ENCODE measurements at places on chromosomes 12 and 14.
A peak's percentile ranks its signal among the peaks of the same experiment; 100 is the strongest.

DNA sequence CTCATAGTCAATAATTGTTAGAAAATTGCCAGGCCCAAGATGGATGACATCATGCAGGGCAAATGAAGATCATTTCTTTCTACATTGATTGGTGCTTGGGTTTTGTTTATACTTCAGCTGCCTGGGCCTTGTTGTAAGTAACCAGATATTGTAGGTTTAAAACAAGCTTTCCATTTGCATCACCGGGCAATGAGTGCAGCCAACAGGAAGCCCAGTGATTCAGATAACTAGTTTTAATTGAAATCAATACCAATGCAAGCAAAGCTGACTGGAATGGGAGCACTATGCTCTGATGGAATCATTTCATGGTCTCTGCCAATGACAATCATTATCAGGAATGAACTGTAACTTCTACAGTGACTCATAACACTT, 279.3 kb downstream of the DUSP6 start:
- peak; percentile 91 for DNase-seq

DNA sequence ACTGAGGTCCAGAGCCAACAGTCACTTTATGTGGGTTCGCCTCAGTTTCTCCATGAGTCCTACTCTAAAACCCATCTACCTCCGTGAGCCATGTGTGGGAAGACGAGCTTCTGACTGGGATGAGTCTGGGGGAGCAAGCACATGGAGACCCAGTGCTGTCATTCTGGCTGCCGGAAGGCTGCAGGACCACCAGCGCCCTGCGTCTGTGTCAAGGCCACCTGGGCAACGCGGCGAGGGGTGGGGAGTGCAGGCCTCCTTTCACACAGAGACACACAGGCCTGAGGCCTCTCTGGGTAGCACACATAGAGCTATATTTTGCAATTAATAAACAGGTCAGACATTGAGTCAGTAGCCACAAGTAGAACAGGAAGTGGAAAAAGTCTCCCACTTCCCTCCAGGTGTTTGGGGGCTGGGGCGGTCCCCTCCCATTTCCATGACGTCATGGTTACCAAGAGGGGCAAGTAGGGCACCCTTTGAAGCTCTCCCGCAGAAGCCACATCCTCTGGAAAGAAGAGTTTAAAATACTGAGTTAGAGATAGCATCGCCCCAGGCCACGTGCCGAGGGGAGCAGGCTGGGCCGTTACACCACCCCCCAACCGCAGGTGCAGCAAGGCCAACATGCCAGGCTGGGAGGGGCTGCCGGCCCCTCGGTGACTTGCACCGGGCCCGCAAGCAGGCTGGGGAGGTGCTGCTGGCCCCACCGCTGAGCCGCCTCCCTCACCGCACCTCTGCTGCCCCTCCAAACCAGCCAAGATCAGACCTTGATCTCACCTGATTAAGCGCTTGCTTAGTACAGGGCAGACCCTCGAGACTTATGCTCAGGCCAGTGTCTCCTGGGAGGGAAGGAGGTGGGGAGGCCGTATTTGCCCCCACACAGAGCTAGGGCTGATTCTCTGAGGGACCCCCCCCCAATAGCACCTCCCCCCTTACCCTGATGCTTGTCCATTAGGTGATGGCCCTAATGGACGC, 32.7 kb downstream of the DAD1 start:
- DNase-seq, result peak; percentile 55

GRCh38 chr14:77022236-77022852, 6.2 kb downstream of the IRF2BPL start:
- DNase-seq, result no peak

- DNase-seq, result peak; percentile 81
Observed at GRCh38 chr12:84463741-84464495, 448.7 kb downstream of the SLC6A15 start.

DNA sequence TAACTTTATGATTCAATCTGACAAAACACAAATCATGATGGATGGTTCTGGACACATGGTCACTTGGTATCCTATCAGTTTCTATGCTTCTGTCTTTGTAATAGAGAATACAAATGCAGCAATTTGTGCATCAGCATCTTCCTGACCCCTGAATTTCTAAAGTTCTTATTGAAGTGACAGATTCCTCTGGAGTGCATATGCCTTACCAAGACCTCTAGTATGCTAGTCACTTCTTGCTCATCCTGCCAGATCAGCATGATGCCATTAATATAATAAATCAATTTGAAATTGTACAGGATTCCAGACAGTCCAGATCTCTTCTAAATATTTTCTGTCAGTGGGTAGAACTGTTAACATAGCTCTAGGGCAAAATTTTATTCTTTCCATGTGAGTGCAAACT, 40.6 kb upstream of the GLIPR1 start:
- peak; percentile 45 for DNase-seq

- peak; percentile 96 for DNase-seq
Observed at GRCh38 chr12:46664761-46665287, 161.0 kb downstream of the SLC38A4 start.

DNA sequence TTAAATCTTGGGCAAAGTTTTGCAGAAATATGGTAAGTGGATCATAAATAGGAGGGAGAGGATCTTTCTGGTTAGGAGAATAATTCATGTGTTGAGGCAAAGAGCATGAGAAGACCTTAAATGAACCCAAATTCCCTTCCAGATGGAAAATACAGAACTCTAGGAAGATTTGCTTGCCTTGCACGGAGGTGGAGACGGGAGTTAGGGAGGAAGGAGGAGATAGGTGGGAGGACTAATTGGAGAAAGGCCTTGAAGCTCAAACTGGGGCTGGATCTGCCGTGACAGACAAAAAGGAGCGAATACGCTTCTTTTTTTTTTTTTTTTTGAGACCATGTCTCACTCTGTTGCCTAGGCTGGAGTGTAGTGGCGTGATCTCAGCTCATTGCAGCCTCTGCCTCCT, 5.9 kb downstream of the GPRC5A start:
- no peak for DNase-seq

GRCh38 chr12:111942557-111942956, 70.4 kb downstream of the TMEM116 start:
- DNase-seq, result peak; percentile 82

- DNase-seq, result no peak
Observed at GRCh38 chr12:28413460-28414109, 223.3 kb downstream of the CCDC91 start.

- no peak for DNase-seq
Observed at GRCh38 chr12:117356048-117356447, 5.4 kb downstream of the NOS1 start.

- DNase-seq, result no peak
Observed at GRCh38 chr12:109715310-109716091, 1.9 kb downstream of the FAM222A start.

DNA sequence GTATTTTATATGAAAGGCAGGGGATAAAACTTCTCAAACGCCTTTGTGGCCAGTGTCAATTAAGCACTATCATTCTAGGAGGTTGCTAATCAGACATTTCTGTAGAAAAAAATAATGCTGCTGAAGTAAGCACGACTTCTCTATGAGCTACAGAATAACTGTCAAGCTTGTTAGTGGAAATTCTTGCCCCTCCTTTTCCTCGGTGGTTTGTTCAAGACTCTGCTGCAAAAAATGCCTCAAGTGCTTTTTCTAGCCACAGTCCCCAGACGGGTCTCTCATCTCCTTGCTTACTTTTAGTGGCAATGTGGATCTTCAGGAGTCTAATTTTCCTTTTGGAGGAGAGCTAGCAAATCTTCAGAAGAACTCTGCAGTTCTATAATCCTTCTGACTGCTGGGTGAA, 452.0 kb downstream of the FUT8 start:
- DNase-seq, result no peak

DNA sequence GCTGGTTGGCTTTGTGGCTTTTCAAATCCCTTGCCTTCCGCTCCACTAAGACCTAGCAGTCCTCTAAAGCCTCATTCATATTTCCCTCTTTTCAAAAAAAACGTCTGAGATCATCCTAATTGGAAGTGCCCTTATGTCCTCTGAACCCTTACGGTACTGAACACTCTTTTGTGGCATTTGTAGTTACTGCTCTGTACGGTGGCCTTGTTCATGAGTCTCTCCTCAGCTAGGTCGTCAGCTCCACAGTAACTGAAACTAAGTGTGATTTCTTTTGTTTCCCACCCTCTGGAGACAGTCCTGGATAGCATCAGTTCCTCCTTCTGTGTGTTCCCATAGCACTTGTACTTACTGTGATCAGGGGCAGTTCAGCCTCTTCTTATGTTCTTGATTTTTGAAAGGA, 49.7 kb downstream of the DAAM1 start:
- no peak for DNase-seq

GRCh38 chr12:92398565-92399309, 253.1 kb upstream of the BTG1 start:
- DNase-seq, result no peak

DNA sequence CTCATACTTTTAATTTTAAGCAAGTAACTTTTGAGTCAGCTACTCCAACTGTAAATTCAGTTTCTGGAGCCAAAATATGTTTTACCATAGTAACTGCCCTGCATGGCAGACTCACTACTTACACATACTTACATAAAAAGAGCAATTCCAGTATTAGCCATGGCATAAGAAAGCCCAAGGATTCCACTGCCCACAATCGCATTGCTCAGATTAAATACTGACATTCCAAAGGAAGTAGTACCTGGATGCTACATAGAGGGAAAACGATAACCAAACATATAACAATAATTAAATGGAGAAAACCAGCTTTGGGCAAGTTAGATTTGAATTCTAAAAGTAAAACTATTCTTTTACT, 2.2 kb downstream of the SLC38A2 start:
- DNase-seq, result no peak

GRCh38 chr12:57096748-57097553, 8.0 kb downstream of the NAB2 start:
- DNase-seq, result no peak

DNA sequence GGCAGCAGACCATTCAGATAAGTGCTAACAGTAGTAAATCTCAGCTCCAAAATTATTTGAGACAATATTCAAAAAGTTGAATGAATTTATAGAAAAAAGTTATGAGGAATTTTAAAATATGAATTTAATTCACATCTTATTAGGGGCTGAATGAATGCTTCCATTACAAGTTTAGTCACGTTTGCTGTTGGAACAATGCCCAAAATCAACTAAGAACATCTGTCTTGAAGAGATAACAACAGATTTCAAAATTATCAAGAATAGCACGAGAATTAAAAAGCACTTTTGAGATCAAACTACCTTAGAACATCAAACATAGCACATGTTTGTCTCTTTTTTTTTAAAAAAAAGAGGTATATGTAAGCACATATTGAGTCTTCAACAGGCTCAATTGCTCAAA, 115.4 kb upstream of the PPFIA2 start:
- DNase-seq, result peak; percentile 15

- DNase-seq, result no peak
Observed at GRCh38 chr12:13981990-13982389, 588 bp upstream of the GRIN2B start.

DNA sequence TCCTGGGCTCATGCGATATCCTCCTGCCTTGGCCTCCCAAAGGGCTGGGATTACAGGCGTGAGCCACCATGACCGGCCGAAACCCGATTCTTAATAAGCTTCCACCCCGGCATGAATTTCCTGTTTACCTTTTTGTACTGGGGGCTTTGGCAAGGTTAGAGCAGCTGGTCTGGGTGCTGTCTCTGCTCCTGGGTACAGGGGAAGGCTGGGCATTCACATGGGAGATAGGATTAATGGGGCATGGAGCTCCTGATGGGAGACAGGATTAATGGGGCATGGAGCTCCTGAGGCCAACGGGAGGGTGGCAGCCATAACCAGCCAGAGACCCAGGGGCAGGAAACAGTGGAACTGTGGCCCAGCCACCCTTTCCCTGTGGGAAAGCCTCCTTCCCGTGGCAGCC, 69.5 kb upstream of the DICER1 start:
- DNase-seq, result no peak

GRCh38 chr14:75805646-75806045, 144.6 kb downstream of the TTLL5 start:
- DNase-seq, result no peak

DNA sequence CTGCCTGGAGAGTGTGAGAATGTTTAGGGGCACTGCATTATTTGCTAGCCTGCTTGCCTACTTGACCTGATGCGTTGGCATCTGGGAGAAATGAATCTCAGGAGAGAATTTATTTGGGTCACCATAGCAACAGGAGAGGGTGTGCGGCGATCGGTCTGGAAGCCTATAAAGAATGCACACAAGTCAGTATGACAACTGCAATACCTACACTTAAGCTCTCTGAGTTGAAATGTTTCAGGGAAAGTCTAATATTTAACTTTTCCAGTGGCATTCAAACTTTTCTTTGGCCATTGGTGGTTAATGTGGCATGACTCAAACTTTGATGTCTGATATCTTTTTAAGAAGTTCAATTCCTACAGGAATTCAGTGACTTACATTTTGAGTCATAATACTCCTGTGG, 205.1 kb downstream of the NEDD1 start:
- no peak for DNase-seq

DNA sequence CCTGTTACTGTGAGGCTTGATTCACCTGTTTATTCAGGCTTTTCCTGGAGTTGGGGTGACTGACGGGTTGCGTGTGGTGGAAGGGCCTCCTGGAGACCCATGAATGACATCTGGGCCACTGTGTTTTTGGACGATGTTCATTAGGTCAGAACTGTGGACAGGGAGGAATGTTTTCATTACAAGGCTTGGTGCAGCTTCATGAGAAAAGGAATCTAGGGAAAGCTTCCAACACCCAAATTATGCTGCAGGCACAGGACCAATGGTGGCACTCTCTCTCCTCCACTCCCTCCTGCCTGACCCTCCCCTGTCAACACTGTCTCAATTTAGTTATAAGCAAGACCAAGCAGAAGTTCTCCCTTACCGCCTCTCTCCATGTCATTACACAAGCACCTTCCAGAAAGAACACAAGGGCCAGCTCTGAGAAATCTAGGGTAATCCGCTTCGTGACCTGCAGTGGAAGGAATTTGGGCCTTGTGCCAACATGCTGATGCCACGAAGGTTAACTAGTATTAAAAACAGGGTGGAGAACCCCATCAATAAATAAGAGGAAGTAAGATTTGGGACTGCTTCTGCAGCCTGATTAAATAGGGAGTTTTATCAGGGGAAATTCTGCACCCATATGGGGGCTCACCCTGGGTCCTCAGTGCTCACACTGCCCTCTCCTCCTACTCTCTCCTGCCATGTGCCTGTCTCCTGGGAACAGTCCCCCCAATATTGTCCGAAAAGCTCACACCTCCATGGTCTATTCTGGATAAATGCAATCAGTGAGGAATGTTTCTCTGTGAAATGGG, 200.3 kb downstream of the KTN1 start:
- DNase-seq, result peak; percentile 39

- no peak for DNase-seq
Observed at GRCh38 chr12:45014396-45014795, 36.5 kb downstream of the DBX2 start.
